Cardiac muscle cell (in vitro differentiated cells and primary cell): ENCODE measurements at places on chromosomes 1 and 21.

DNA sequence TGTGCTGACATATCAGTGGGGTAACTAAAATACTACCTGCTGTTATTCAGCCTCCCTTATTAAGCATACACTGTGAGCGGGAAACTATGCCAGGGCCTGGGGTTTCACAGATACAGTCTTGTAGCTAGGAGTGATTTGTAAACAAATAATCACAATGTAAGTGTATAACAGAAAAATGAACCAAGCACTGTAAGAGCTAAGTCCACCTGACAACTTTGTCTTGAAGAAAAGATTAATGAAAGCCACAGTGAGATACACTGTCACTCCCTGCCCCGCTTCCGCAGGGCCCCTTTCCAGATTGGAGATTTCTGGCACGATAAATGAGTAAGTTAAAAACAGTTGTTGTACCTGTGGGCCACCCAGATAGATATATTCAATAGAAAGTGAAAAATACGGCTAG lies 4.8 kb downstream of the RCAN3 start:
- no peak for DNase-seq

DNA sequence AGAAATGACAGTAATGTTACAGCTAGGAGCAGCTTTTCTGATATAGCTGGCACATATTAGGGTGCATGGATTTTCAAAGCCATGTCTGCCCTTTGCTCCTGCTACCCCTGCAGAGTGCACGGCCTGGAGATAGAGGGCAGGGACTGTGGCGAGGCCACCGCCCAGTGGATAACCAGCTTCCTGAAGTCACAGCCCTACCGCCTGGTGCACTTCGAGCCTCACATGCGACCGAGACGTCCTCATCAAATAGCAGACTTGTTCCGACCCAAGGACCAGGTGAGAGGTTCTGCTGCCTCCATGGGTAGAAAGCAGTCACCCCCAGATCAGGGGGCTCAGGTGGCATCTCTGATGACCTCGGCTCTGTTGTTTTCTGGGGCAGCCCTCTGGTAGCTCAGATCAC lies 9.8 kb downstream of the MTARC1 start:
- DNase-seq: no peak

DNA sequence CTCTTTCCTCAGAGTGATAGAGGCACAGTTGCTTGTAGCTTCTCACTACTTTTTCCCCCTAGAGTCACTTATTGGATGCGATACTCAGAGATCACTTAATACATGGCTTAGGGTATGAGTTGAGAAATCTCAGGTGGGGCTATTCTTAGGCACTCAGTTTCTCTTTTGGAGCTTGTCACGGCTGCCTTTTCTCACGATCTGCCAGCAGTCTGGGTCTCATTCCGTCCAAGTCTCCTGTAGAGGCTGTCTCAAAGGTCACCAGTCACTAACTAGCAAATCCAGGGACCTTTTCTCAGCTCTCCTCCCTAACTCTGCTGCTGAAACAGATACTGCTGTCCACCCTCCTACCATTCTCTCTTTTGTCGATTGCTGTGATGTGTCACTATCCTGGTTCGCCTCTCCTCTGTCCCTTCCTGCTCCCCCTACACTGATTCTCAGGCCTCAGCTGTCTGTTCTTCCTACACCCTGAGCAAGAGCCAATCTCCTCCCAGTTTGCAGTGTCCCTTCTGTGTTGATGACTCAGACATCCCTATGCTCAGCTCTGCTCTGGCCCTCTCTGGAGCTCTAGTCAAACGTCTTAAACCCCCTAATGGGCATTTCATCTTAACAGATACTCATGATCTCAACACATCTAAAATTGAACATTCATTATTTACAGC lies 12.4 kb downstream of the ATP1A2 start:
- DNase-seq: peak; percentile 54

GRCh38 chr1:91406773-91407389 lies 2.2 kb upstream of the HFM1 start:
- DNase-seq: no peak

DNA sequence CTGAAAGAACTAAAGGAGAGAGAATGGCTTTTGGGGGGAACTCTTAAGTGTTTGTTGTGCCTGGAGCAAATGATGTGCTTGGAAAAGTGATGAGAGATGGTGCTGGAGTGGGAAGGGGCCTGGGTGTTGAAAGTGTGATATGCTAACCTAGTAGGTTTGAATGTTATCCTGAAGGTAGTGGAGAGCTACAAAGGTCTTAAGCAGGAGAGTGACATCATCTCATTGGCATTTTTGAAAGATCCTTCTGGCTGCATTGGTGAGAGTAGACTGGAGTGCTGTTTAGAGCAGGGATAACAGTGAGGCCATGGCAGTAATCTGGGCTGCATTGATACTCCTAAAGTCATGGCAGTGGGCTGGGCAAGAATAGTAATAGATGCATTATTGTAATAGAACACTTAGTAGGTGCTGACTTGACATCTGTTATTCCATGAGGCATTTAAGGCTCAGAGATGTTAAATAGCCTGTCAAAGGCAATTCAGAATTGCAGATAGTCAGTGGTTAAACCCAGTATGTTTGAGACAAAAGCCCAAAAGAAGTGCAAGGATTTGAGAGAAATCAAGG lies 44.5 kb downstream of the MDM4 start:
- DNase-seq: peak; percentile 53

DNA sequence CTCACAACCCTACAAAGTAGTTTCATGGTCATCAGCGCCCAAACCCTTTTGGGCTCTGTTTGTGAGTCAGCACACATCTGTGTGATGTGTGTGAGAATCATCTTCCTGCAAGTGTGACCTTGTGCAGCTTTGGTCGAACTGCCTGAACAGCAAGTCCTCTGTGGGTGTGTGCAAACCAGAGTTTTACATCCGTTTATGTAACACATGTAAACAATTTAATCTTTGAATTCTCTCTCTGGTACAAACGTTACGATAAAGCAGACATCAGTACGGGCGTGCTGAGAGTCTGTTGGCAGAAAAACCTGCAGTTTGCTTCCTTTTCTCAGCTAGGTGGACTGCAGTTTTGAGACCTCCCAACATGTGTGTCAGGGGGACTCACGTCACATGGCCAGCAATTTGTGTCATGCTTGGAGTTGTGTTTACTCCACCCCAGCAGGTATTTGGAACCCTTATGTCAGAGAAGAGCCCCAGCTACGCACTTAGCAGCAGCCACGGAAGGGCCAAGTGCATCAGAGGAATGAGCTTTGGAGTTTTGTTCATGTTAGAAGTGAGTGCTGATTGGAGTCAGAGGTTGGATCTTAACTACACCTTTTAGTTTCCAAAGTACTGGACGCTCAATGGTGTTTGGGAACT lies 230.8 kb downstream of the PAPPA2 start:
- DNase-seq: peak; percentile 45
